Activated CD8-positive, alpha-beta memory T cell treated with anti-CD3 and anti-CD28 coated beads, Interleukin-2, amount 10 ng/mL, durations not matched to agents 7 days and 5 days (primary cell): ENCODE measurements at places on chromosomes 3 and 15. TPM values are rescaled to one million over a fixed set of nuclear protein-coding genes. Genes with fewer than 3 reads are reported as not detected.

DNA sequence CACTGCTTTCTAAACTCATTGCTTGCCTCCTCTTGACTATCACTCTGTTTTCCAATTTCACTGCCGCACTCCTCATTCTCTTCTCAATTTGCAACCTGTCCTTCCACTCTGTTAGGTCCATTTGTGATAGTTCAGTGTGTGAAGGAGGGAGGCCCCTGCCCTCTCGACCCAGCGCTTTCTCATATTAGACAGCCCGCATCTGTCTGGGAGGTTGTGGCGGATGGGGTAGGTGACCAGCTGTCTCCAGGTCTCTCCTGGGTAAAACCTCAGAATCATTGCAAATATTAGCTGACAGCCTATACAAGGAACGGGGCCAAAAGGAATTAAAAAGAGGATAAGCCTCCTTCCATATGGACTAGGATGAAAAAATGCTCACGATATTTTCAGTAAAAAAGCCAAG, 358.3 kb downstream of the SHQ1 start:
- no peak overlapping the region for H3K4me3 ChIP-seq
- no peaks in the 10 kb centered on the region for H3K27me3 ChIP-seq
- peaks cover 5% of the 10 kb centered on the region for H3K36me3 ChIP-seq
- DNase-seq: no peak

DNA sequence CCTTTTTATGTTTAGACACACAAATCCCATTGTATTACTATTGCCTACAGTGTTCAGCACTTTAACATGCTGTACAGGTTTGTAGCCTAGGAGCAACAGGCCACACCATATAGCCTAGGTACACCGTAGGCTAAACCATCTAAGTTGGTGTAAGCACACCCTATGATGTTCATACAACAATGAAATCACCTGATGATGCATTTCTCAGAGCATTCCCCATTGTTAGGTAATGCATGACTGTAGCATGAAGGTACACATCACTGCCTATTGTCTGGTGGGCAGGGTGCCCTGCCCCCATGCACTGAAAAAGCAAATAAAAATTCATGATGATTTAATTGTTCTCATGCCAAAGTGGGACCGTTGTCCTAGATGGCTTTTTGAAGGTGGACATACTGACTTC, 183.6 kb downstream of the AGBL1 start:
- no peaks in the 10 kb centered on the region for H3K36me3 ChIP-seq
- H3K4me3 ChIP-seq: no peak overlapping the region
- H3K4me1 ChIP-seq: no peaks in the 10 kb centered on the region
- DNase-seq: no peak
- H3K27ac ChIP-seq: no peak overlapping the region
- H3K27me3 ChIP-seq: peaks cover 3% of the 10 kb centered on the region

The TNIK gene
- total RNA-seq: 39.3 TPM

- no peak for DNase-seq
- H3K27me3 ChIP-seq: peaks cover 8% of the 10 kb centered on the region
- H3K4me3 ChIP-seq: no peak overlapping the region
- no peaks in the 10 kb centered on the region for H3K36me3 ChIP-seq
- H3K4me1 ChIP-seq: peaks cover 10% of the 10 kb centered on the region
- no peak overlapping the region for H3K27ac ChIP-seq
These were observed 279.1 kb upstream of the ICE2 start for GRCh38 chr15:60757831-60758570.

GRCh38 chr15:28113394-28114113, 14.4 kb upstream of the OCA2 start:
- no peak overlapping the region for H3K27ac ChIP-seq
- H3K27me3 ChIP-seq: no peaks in the 10 kb centered on the region
- H3K4me3 ChIP-seq: no peak overlapping the region
- peaks cover 8% of the 10 kb centered on the region for H3K36me3 ChIP-seq

The VIPR1 gene
- 1.9 TPM for total RNA-seq

DNA sequence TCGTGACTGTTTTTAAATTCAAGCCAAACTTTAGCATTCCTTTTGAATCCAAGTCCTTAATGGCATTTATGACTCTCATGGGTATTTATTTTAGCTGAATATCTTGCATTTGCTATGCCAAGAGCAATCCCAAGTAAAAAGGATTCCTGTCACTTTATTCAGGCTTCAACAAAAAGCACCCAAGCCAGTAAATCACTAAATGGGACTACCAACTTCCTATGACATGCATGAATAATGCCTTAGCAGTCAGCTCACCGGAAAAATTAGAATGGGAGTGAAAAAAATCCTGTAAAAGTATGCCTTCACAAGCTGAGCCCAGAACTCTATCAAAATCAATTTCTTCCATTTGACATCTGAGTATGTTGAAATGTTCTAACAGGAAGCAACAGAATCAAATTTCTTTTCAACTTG, 1297.9 kb downstream of the ROBO2 start:
- no peaks in the 10 kb centered on the region for H3K36me3 ChIP-seq
- no peaks in the 10 kb centered on the region for H3K27me3 ChIP-seq
- DNase-seq: no peak
- no peaks in the 10 kb centered on the region for H3K4me1 ChIP-seq
- no peak overlapping the region for H3K27ac ChIP-seq

DNA sequence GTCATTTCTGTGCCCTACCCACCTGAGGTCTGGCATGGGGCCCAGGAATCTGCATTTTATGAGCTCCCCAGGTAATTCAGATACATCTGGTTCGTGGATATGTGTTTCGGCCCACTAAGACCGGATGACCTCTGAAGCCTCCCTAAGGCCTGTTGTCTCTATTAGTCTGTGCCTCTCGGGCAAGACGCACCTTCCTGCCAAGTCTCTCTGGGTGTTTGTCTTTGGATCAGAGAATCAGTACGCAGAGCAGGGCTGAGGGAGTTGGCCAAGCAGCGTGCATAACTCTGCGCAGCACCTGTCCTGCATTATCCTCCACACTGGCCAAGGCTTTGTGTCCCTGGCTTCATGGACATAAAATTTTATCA, 181.0 kb downstream of the THSD4 start:
- no peak overlapping the region for H3K27ac ChIP-seq
- H3K4me3 ChIP-seq: no peak overlapping the region
- H3K27me3 ChIP-seq: peaks cover 7% of the 10 kb centered on the region
- no peaks in the 10 kb centered on the region for H3K36me3 ChIP-seq
- H3K4me1 ChIP-seq: peaks cover 11% of the 10 kb centered on the region

DNA sequence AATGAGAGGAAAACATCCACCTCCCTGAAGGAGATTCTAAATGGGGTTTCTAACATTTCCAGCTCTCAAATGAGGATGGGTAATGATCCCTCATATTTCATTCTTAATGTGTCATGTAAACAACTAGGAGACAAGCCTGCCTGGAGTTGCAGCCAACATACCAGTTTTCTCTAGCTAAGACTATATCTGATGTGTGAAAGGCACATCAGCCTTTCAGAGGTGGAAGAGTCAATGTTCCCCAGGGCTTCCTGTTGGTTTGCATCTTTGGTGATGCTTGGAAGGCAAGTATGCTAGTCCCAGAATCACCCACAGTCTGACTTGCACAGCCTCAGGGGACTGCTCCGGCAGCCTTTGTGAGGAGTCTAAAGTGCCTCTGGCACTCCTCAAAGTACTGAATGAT, 921.2 kb downstream of the SQOR start:
- no peaks in the 10 kb centered on the region for H3K27me3 ChIP-seq
- DNase-seq: no peak
- H3K4me3 ChIP-seq: no peak overlapping the region

- H3K4me3 ChIP-seq: no peak overlapping the region
- H3K27ac ChIP-seq: no peak overlapping the region
- peaks cover 32% of the 10 kb centered on the region for H3K36me3 ChIP-seq
- H3K27me3 ChIP-seq: no peaks in the 10 kb centered on the region
- H3K4me1 ChIP-seq: peaks cover 8% of the 10 kb centered on the region
- no peak for DNase-seq
These were observed 65.1 kb downstream of the PIK3CB start for GRCh38 chr3:138769616-138770015.
